NCI-H2107 (cell line): ENCODE measurements at places on chromosomes 5 and 9.

DNA sequence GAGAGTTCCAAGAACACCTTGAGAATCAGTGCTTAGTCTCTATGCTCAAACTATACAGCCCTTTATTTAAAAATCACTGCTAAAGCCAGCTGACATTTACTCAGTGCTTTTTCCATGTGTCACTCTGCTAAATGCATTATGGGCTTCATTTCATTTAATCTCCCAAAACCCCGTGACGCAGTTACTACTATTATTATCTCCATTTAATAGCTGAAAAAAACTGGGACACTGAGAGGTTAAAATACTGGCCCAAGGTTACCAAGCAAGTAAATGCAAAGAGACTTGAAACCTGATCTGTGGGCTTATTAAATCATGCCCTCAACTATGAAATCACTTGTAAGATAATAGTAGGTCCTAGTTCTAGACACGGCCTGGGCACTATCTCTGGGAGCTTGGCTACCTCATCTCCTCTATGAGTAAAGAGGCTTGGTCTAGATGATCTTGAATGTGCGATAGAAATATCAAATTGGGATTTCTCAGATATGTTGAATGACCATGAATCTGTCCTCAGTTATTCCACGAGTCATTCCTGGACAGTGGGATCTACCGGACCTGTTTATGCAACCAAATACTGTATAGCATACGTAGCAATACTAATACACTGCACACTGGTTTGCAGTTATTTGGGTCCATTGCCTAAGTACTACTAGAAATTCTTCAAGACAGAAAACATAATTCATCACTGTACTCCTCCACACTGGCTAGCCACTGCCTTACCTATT lies 32.3 kb downstream of the MARCHF11 start:
- no peak for DNase-seq

DNA sequence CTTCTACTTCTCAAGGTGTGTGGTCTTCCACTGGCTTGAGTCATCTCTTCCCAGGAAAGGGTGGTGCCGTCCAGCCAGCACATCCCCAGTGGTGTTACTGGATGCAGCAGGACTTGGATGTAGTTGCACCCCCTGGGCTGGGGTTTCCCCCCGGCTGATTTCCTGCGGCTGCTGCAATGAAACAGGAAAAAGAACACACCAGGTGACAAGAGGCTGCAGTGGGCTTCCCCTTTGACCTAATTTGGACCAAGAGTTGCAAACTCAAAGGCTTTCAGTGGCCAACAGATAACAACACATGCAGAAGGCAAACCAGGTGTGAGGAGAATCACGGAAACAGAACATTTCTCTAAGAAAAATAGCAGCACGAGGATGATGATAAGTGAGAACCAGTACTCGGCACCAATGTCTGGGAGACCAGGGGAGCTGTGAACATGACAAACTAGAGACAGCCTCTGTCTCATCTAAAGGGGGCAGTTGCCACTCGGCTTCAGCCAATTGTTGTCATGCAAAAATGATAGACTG lies 83.7 kb downstream of the PDE6A start:
- DNase-seq = no peak

DNA sequence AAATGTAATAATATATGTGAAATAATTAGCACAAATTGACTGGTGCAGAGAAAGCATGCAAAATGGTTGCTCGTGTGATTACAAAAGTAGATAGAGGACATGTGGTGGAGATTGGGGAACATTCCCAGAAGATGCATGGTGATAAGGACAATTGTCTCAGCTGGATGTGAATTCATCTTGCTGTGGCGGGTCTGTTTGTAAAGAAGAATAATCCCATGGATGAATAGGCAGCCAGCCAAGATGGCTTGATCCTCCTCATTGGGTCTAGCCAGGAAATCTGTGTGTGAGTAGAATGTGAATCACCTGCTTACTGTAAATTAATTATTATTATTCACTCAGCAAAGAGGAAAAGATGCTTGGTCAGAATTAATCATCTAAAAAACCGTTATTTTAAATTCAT lies 12.6 kb upstream of the DPYSL3 start:
- no peak for DNase-seq

DNA sequence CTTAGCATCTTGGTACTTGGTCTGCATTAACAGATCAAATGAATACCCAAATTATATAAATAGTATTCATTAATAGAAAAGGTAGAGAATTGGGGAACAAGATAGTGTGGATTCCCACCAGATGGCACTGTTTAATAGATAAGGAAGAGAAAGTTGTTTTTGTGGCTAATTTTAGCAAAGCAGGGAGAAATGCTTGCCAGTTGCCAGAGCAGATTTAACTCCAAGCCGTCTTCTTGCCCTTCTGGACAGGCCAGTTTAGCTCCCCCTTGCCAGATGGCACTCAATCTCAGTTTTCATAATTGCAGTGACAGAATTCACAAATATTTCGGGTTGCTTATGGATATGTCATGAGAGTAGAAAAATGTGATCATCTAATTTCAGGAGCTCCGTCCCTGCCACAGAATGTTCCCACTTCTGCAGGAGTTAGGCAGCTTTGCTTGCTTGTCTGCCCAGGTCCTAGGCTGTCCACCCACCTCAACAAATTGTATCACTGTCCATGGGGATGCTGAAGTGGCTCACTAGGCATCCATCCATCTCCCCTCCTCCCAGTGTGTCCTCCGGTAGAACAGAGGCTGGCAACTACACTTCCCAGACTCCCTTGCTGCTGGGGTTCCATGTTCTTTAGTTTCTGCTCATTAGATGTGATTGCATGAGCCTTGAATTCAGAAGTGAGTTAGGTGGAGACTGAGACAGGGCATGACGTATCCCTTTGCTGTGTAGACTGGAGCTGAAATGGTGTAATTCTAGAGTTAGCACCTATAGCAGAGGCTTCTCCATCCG lies 11.8 kb upstream of the HEXB start:
- no peak for DNase-seq

GRCh38 chr5:54323495-54323894 lies 13.1 kb upstream of the ARL15 start:
- no peak for DNase-seq

DNA sequence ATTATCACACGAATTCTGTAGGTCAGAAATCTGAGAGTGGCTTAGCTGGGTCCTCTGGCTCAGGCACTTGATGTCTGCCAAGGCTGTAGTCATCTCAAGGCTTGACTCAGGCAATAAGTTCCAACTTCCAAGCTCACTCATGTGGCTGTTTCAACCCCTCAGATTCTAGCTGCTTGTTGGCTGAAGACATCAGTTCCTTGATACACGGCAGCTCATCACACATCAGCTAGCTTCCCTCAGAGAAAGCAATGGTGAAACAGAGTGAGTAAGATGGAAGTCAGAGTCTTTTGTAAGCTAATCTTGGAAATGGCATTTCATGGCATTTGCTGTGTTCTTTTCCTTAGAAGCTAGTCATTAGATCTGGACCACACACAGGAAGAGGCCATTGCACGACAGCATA lies 204.2 kb upstream of the PTGER4 start:
- no peak for DNase-seq

DNA sequence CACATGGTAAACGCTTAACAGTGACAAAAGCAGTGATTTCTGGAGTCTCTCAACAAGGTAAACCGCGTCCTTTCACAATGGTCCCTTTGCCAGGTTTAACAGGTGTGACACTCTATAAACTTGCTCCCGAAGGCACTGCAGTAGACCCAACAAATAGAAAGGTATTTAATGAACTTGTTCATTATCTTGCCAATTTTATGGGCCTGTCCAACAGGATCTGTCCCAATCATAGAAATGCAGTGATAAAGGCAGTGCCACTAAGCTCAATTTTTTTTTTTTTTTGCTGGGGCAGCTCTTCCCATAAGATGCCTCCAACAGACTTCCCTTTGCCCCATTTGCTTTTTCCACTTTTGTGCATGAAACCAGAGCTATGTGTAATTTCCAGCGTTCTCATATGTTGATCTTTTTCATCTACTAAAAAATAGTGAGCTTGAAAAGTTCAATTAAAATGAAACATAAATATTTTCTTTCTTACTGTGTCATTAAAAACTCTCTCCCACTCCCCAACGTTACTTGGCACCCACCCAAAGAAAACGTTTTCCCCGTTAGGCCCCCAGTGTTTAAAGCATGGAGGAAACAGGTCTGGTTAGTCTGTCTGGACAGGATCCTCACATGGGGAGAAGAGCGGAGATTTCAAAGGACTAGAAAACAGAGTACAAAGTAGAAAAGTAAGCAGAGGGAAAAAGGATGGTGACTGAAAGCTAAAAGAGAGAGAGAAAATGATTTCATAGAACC lies 80.9 kb upstream of the SPATA31D4 start:
- DNase-seq = no peak

DNA sequence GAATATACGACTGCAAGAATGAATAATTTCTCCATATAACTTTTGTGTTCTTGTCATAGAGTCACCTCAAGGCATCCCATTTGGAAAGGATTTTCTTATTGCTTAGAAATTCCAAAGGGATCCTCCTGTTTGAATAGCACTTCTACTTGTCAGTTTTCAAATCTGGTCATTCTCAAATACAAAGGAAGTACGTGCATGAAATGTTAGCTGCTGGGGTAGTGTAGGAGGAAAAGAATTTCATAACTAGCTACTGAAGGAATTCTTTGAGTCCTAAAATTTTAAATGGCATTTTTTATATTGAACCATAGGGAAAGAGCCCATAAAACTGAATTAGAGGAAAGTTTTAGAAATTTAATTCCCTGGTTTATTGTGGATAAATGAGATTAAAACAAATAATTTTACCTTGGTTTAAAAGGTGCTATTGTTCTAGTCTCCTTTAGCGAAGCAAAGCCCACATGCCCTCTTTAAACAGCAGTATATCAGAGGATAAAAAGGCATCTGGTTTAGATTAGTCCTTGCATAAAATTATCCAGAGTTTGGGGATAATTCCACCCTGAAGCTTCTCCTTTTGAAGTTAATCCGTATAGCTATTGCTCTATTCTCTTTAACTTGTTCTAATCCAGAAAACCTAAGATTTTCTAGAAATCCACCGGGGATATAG lies 2.0 kb upstream of the MPDZ start:
- DNase-seq = no peak

DNA sequence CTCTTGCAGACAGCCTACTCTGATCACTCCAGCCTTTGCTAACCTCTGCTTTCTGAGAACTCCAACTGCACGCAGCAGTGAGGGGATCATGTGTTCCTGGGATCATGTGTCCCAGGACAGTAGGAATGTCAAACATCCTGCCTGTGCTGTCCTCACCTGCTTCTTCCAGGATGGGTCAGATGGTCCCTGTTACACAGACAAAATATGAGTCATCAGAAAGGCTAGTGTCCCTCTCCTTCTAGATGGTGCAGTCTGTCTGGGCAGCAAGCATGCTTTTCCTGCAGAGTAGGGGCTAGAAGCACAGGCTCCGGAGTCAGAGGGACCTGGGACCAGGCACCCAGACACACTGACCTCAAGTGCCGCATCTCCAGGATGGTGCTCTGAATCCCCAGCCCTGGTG lies 20.1 kb upstream of the SLC25A48 start:
- no peak for DNase-seq

DNA sequence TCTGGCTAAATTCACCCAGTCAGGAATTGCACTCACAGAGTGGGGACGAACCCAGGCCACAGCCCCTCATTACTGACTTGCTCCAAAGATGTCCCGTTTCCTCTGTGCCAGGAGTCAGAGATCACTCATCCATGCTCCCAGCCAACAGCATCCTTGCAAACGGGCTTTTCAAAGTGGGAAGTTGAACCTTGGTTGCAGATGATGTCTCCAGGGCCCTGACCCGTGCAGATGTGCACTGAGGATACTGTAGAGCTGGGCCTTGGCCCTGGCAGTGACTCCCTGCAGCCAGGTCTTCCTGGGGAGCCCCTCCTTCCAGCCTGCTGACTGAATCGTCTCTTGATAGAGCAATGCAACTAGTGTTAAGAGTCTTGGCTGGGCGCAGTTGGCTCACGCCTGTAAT lies 22.3 kb downstream of the TCF7 start:
- DNase-seq = no peak

DNA sequence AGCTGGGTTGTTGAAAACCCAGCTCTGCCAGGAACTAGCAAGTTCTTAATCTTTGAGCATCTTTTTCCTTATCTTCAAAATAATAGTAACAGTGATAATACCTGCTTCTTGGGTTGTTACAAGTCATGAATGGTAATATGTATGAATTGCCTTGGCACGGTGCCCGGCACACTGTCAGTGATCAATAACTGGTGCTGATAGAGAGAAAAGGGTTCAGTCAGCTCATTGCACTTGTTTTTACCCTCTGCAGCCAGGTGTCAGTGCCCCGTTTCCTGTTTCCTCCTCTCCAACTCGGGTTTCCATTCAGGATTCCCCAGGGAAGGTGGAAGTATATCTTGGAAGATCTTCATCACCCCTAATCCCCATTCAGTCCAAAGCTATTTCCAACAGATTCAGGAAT lies 15.8 kb upstream of the NIPAL4 start:
- no peak for DNase-seq

GRCh38 chr5:32928761-32929160 lies 217.6 kb downstream of the NPR3 start:
- DNase-seq = no peak

- DNase-seq = no peak
Measured at GRCh38 chr5:82151204-82151603, 127.0 kb downstream of the RPS23 start.

GRCh38 chr5:159504106-159504856 lies 174.0 kb upstream of the IL12B start:
- DNase-seq = no peak

GRCh38 chr9:116168231-116168630 lies 14.6 kb downstream of the PAPPA start:
- no peak for DNase-seq

- DNase-seq = no peak
Measured at GRCh38 chr5:135978212-135978631, 23.4 kb upstream of the LECT2 start.

DNA sequence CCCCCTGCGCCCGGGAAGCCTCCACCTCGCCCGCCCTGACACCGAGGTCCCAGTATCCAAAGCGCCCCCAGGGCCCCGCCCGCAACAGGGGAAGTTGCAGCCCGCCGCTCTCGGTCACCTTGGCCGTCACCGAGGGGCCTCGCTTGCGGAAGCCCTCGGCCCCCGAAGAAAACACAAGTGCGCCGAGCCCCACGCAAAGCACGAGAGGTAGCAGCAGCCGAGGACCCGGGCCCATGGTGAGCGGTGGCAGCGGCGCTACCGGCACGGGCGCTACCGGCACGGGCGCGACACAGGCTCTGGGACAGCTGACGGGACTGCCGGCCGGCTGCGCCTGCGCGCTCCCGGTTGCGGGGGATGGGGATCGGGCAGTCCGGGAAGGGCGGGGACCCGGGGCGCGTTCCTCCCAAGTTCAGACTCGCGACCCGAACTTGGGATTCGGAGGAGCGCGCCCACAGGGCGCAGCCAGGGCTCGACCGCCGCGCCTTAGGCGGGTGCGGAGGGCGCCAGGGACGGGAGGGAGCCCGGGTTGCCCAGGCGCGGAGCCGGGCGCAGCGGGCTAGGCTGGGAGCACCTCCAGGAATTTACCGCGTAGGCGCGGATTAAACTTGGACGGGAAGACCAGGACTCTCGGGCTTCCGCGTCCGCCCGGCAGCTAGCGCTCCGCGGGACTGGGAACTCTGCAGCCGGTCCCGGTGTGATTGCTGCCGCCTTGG lies at the start of gene PPIC:
Gene PPIC, minus strand, starts transcription at position 335 of the 713 bp plus-strand sequence. Its CDS starts 100 bp downstream, at position 235.
- DNase-seq = no peak

- DNase-seq = no peak
Measured at GRCh38 chr5:178640331-178641045, 13.6 kb upstream of the CLK4 start.
